ENCODE measurements at places on chromosomes 5 and 9.

- no peak for DNase-seq
These were observed 287.0 kb upstream of the TMEM161B start for GRCh38 chr5:88555674-88556073.

DNA sequence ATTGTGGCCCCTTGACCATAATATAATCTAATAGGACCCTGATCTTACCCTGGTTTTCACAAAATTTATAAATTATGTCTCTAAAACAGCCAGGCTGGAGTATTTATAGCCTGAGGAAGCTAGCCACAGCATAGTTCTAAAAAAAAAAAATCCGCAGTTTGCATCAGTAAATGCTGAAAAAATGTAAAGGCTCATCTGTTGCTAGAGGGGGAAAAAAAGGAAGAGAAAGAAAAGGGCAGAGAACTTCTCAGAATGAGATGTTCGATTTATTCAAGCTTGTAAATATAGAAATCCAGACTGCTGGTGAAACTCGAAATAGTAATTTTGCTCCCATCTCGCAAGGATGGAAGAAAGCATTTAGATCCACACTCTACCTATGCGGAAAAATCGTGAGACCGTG is 467.5 kb downstream of the NTRK2 start:
- no peak for DNase-seq

GRCh38 chr9:127562279-127562796 is 49.7 kb upstream of the STXBP1 start:
- DNase-seq, result no peak

GRCh38 chr5:115461506-115462290 is 82.9 kb downstream of the FEM1C start:
- no peak for DNase-seq

- DNase-seq, result no peak
These were observed 128.1 kb upstream of the FAM174A start for GRCh38 chr5:100407053-100407452.

GRCh38 chr5:34503379-34504253 is 152.5 kb upstream of the RAI14 start:
- DNase-seq, result no peak

GRCh38 chr5:173138707-173139106 is 5.6 kb upstream of the BNIP1 start:
- DNase-seq, result no peak

DNA sequence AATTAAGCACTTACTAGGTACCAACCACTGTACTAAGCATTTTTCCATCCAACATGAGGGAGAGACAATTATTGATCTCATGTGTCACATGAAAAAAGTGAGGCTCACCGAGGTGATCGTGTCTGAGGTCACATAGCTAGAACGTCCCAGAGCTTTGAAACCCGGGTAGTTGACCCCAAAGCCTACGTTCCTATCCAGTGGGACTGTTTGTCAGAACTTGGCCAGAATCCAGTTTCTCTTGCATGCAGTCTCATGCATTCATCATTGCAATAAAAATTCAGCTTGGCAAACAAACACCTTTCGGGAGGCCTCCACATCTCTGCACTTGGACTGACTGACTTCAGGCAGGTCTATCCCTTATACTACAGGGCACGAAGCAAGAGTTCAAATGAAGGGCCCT is 23.4 kb upstream of the FAT2 start:
- no peak for DNase-seq

- no peak for DNase-seq
These were observed 93.9 kb downstream of the GRIA1 start for GRCh38 chr5:153584126-153584959.

DNA sequence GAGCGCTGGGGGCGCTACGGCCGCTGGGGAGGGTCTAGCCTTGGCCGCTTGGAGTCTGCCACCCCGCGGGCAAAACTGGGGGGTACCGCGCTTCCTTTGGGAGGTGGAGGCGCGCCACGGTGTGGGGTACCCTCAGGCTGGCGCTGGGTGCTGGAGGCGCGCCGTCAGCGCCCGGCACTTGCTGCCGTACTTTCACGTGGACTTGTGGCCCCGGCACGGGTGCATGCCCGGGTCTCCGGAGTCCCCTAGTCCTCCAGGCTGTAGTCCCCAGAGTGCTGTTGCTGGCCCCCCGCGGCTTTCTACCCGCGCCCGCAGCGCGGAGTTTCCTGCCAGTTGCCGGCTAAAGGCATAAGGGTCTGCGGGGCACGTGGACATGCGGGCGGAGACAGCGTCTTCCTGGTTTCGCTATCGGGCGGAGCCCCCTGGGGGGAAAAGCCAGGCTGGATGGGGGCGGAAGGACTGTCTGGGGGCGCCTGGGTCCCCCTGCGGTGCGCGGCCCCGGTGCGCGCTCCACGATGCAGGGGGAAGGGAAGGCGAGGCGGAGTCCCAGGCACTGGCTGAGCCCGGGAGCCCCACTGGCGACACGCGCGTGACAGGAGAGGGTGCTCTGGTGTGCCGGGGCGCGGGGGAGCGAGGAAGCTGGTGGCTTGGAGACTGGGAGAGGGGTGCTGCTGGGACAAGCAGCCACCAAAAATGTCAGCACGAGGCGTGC is 666 bp downstream of the PPARGC1B start:
- peak; percentile 45 for DNase-seq

GRCh38 chr9:103798620-103799019 is 295.5 kb upstream of the SMC2 start:
- DNase-seq, result no peak

DNA sequence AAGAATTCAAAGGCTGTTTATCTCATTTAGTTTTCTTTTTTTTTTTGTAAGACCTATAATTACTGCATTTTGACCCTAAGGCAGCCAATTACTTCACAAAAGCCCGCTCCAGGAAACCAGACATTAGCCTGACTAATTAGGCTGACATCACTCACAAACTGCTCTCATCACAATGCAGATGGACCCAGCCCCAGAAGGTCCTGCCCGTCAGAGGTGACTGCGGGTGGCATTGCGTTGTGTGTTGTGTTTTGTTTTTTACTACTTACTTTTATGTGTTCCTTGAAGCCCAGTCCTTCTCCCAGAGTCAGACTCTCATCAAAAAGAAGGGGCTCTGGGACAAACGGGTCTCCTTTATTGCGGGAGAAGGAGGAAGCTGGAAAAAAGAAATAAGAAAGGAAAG is 172.2 kb downstream of the HSD17B3 start:
- no peak for DNase-seq

- DNase-seq, result no peak
These were observed 192.4 kb downstream of the HSPA4 start for GRCh38 chr5:133244242-133244641.

- no peak for DNase-seq
These were observed 112.1 kb downstream of the SNCAIP start for GRCh38 chr5:122424132-122424531.

GRCh38 chr9:133268335-133269056 is 6.5 kb downstream of the ABO start:
- no peak for DNase-seq

DNA sequence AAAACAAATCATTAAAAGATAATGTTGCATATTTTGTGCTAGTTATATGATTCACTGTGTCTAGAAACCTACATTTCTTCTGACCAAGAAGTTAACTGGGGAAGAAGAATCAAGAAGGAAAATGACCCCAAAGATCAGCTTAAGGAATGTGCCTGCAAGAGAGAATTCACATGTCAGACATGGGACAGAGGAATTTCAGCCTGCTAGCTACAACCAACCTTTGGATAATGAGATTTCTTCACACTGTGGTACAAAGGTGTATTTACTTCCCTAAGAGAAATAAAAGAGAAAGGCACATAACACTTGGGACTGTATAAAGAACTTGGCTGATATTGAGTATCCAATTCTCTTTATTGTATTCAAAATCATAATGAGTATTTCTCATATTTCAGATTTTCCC is 39.6 kb upstream of the ELL2 start:
- DNase-seq, result no peak

GRCh38 chr9:6680797-6681146 is 35.2 kb upstream of the GLDC start:
- peak; percentile 54 for DNase-seq

- no peak for DNase-seq
These were observed 2.7 kb downstream of the VCAN start for GRCh38 chr5:83474161-83474796.

- DNase-seq, result no peak
These were observed 13.5 kb downstream of the CNTFR start for GRCh38 chr9:34575862-34576596.

DNA sequence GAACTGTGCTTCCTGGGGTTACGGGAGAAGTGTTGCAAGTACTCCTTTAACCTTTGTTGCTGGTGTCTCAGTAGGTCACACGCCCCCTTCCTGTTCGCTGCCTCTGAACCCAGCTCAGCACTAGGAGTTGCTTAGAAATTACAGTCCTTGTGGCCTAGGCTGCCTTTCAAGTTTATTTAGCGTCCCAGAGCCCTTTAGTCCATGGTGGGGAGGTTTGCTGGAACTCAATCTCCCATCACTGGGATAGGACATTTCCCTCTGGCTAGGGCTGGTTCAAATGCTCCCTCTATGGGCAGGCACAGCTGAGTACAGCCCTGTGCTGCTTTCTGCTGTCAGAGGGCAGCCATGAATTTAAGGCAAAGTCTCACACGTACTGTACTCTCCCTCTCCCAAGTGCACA is 4.7 kb downstream of the IFNA8 start:
- no peak for DNase-seq

GRCh38 chr9:123964761-123965160 is 34.8 kb upstream of the DENND1A start:
- DNase-seq, result no peak

GRCh38 chr9:22052376-22052945 is 43.4 kb upstream of the CDKN2B start:
- DNase-seq, result peak; percentile 17

DNA sequence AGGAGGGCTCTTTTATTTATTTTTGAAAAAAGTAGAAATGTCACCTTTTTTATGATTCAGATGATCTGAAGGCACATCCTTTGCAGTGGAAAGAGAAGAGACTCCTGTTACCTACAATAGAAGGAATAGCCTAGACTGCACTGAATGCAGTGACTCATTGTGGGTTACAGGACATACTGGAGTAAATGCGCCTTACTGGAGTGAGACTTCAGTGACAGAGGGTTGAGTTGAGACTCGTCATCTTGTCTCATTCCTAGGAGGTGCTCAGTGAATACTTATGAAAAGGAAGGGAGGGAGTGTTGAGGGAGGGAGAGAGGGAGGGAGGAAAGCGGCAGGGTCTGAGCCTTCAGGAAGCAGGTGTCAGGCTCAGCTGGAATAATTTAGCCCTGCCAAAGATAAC is 25.2 kb downstream of the ANKRA2 start:
- no peak for DNase-seq

GRCh38 chr9:87309236-87309635 is 188.4 kb upstream of the DAPK1 start:
- DNase-seq, result no peak

DNA sequence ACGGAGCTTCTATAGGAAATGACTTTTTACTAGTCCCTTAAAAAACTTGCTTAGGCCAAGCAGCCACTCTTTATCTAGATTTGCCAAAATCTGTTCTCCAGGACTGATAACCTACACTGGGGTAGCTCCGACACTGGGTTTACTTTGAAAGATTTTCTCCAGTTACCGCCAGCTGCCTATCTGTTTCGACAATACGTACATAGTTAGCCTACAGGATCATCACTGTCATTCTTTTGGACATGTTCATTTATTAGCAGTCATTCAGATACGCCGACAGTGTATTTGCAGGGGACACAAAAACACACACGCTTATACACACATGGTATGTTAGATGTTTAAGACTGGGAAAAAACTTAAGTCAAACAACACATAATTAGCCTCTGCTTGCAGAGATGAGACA is 225.7 kb downstream of the DCP2 start:
- DNase-seq, result no peak

- DNase-seq, result no peak
These were observed 87.6 kb downstream of the ADAMTS6 start for GRCh38 chr5:65394087-65394486.

DNA sequence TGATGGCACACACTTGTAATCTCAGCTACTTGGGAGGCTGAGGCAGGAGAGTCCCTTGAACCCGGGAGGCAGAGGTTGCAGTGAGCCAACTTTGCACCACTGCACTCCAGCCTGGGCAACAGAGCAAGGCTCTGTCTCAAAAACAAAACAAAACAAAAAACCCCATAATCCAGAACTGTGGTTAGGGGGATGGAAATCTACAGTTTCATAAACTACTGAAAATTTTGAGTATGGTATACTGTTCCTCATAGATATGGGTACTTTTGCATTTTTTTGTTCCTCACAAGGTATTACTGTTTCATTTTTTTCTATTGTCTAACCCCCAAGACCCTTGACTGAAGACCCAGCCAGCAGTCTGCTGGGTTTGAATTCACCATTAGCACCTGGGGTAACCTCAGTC is 52.2 kb upstream of the MAP3K1 start:
- no peak for DNase-seq

DNA sequence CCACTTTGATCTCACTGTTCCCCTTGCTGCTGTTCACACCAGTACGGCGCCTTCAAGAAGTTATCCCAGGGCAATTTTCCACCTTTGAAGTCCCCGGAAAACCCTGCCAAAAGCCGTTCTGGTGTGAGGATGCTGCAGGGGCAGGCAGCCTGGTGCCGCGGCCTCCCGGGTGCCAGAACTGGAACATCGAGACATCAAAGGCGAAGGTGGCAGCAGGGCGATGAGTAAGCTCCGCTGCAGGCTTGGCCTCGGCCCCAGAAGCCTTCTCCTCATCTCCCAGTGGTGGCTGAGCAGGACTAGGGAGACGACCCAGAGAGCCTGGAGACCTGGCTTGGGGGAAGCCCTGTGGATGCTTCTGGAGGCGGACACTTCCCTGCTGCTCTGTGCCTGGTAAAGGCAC is 115.3 kb upstream of the MSX2 start:
- no peak for DNase-seq

DNA sequence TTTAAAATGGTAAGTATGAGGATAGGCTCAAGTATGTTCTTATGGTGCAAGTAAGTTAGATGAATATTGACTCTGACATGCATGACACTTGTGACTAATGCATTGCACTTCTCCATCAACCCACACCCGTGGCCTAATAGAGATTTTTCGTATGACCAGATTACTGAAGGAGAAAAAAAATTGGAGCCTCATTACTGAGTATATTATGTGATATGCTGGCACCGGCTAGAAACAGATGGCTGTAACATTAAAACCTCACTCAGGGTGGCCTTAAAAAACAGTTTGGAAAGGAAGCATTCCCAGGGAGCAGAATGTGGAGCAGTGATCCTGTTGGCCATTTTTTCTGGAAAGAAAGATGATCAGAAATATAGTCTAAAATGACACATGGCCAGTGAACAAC is 766.4 kb downstream of the PRELID2 start:
- DNase-seq, result no peak

DNA sequence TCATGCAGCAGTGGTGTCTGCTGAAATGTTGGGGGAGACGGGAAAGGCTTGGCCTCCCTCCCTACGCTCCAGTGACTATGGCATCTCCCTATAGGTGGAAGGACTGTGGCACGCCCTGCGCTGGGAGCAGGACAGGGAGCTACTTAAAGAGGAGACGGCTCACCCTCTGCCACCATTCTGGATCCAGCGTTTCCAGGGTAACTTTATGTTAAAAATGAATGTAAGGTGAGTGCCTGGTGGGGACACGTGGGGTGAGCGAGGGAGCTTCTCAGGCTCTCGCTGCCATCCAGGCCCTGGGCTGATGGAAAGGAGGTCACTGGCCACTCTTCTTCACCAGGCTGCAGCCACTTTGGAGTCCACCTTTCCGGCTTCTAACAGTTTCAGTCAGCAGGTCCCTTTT is 15.7 kb downstream of the PAEP start:
- no peak for DNase-seq
